Esophagus squamous epithelium (tissue), 5 donors: ENCODE measurements at places on chromosomes 13 and 19. TPM values are rescaled to one million over a fixed set of nuclear protein-coding genes. Genes with fewer than 3 reads are reported as not detected.

The NKG7 gene
- not detected for total RNA-seq

The MUC16 gene
- total RNA-seq: under 0.01 TPM

DNA sequence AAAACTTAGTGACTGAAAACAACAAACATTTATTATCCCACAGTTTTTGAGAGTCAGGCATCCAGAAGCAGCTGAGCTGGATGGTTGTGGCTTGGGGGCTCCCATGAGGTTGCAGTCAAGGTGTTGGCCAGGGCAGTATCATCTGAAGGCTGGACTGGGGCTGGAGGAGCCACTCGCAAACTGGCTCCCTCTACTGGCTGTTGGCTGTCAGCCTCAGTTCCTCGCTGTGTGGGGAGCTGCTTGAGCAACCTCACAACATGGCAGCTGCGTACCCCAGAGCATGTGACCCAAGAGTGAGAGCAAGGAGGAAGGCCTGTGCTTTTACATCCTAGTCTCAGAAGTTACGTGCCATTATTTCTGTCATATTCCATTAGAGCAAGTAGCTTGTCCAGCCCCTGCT lies 9.7 kb downstream of the YJU2 start:
- DNase-seq: no peak

DNA sequence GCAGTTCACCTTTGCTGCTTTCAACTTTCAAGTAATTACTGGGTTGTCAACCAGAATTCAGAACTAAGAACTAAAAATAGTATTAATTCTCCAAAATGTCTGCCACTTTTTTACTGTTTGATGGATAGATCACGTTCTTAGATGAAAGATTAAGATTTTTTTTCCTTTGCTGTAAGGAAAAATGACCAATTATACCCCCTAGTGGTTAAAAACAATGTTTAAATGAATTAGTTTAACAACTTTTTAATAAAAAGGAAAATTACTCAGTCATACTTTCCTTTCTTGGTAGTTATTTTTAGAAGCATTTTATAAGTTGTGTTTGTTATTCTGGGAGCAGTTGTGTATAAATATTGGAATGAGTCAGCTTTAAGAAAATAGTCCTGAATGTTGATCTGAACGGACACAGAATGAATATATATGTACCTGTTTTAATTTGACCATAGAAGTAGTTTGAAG lies 4.6 kb downstream of the TM9SF2 start:
- no peak for DNase-seq

DNA sequence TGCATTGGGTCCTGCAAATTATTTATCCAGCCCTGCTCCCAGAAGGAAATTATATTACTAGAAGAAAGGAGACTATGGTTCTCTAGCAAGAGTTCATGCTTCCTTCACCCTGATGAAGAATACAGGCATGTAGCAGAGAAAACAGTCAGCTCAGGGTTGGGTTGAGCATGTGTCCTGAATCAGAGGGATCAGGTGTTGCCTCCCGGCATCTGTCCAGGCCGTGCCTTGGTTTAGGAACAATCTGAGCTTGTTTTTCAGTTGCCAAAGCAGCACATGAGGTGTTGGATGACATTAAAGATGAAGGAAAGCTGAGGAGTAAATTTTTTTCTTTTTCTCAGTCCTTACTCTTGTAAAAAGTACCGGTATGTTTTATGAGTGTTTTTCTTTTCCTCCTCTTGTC lies 62.0 kb downstream of the KL start:
- DNase-seq: no peak
